ENCODE measurements at places on chromosomes 5 and 9.

DNA sequence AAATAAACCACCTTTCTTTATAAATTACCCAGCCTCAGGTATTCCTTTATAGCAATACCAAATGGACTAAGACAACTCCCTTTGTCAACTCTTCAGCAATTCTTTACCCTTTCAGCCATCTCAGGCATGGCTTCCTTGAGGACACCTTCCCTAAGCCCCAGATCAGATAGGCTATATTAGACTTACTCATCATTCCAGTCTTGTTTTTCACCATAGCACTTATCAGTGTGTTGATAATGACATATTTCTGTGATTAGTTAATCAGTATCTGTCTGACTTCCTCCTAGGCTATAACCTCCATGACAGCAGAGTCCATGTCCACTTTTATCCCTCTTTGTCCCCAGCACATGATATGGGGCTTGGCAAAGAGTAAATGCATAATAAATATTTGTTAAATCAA, 238.1 kb downstream of the ACTL7B start:
- DNase-seq: no peak

- DNase-seq: no peak
Measured at GRCh38 chr5:50745221-50745910, 78.9 kb downstream of the PARP8 start.

DNA sequence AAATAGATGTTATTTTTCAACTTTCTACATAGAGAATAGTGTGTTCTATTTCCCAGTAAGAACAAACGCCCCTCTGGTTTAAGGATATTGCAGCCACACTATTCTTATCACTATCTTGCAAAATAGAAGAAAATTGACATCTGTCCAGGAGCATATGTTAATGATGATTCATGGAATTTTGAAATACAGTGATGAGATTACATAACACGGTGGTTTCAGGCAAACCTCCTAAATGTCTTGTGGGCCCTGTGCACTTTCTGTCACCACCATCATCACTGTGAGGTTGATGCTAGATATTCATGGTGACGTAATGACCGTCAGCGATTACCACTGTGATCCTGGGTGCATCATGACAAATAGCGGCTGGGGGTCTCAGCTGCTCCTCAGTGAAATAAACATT, 48.1 kb downstream of the CFAP90 start:
- no peak for DNase-seq

- no peak for DNase-seq
Measured at GRCh38 chr5:56011835-56012234, 17.1 kb upstream of the IL6ST start.

DNA sequence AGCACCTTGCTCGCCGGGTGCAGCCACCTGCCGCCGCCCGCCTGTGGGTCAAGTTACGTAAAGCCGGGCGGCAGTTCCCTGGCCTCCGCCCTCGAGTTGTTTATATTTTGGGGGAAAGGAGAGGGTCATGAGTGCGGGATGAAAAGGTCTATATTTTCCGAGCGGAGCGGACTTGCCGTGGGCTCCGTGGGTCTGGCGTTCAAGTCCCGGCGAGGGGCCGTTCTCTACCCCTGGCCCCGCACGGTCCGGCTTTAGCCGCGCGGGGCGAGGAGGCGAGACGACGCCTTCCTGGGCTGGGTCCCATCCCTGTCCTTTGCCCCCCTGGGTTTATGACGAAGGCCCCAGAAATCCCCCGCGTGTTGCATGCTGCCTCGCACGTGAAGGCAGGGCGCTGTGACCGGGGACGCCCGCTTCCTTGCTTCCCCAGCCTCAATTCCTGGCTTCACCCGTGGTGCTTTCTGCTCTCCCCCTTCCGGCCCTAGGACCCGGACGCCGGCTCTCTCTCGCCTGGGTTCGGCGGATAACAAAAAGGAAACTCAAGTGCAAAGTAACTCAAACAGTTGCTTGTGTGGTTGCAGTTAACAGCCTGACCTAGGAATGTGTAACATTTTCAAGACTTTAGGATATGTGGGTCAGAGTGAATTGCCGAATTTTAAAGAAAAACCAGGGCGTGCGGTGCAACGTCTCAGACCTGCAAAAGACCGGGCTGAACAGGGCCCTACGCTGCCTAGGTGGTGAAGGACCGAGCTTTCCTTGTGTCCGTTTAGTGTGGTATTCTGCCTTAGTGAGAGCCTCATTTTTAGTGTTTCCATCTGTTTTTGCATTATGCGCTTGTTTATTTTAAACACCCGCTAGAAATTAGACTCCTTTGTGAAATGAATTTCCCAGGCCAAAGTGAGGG, 810 bp downstream of the VPS13A start:
- DNase-seq: peak; percentile 83

GRCh38 chr5:40386289-40386688, 293.4 kb upstream of the PTGER4 start:
- peak; percentile 52 for DNase-seq

- DNase-seq: no peak
Measured at GRCh38 chr9:115121181-115121580, 3.2 kb upstream of the TNC start.

DNA sequence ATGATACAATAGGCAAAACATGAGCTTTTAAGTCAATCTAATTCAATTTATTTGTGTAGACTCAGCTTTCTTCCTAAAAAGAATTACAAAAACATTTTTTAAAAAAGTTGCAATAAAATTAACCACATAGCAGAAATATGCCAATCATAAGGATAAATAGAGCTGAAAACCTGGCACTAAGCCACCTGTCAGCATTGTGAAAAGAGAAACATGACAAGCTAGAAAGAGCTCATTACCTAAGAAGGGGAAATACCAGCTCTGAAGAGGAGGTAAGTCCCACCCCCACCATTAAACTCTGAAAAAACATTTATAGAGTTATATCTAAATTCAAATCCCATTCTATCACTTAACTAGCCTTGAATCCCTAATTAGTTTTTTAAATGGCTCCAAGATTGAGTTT, 372.9 kb downstream of the OSTF1 start:
- DNase-seq: no peak

- peak; percentile 66 for DNase-seq
Measured at GRCh38 chr9:3398232-3398648, 127.6 kb downstream of the RFX3 start.

GRCh38 chr5:99138911-99139310, 210.1 kb upstream of the CHD1 start:
- no peak for DNase-seq

DNA sequence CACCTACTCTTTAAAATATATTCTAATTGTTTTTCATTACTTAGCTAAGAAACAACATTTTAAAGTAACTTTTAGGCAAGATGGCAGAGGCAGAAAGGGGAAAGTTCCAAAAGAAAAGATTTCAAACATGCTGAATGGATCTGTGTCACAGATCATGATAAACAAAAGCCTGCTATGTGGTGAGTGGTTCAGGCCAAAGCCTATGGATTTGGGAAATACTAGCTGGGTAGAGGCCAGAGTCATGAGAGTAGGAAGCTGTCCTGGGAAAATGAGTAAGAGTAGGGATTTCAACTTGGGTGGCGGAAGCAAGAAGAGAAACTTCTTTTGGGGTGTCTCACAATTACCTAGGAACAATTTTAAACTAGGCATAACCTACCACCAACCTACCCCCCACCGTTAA, 68.7 kb upstream of the GRHPR start:
- DNase-seq: no peak

DNA sequence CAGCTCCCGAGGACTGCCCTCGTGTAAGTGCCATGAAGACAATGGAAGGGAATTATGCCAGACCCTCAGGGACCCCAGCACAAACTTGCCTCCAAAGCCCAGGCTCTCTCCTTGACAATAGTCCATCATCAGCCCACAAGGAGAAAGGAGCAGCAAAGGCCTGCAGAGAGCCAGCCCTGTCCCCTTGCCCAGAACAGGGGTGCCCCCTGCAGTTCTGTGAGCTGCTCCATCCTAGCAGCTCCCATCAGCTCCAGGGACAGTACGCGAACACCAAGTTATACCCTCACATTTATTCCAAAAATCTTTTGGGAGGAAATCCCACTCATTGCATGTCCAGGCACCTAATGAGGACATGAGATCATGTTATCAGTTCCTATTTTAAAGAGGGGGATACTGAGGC, 11.1 kb downstream of the BARX1 start:
- DNase-seq: no peak

Measured in B cell (primary cell).